ENCODE measurements at places on chromosomes 2 and 18. TPM values are rescaled to one million over a fixed set of nuclear protein-coding genes. Genes with fewer than 3 reads are reported as not detected.
A peak's percentile ranks its signal among the peaks of the same experiment; 100 is the strongest.

DTNA gene
- 0.58 TPM for total RNA-seq

DNA sequence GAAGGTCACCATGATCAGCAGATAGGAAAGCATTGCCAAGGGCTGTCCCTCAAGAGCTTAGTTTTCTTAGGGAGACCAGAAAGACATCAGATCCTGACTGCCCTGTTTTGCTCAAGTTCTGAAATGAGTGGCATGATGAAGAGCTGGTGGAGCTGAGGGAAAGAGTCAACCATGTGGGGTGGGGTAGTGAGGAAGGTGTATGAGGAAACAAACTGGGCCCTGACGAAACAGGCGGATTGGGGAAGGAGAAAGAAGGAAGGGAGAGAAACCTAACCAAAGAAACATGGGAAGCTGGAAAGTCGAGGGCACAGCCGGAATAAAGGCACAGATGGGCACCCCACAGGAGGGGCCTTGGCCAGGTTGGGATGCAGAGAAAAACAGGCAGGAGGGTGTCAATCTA lies 8.0 kb downstream of the TGOLN2 start:
- H3K4me1 ChIP-seq: peaks cover 69% of the 10 kb centered on the region
- DNase-seq: no peak
- no peaks in the 10 kb centered on the region for H3K27me3 ChIP-seq

- no peaks in the 10 kb centered on the region for H3K4me1 ChIP-seq
- no peak overlapping the region for H3K4me3 ChIP-seq
- H3K36me3 ChIP-seq: no peaks in the 10 kb centered on the region
- H3K27ac ChIP-seq: no peak overlapping the region
- H3K27me3 ChIP-seq: no peaks in the 10 kb centered on the region
Measured at GRCh38 chr18:73408469-73408868, 540.7 kb upstream of the NETO1 start.

GRCh38 chr18:2002604-2003003 lies 568.7 kb downstream of the METTL4 start:
- no peak for DNase-seq
- H3K27ac ChIP-seq: no peak overlapping the region
- no peaks in the 10 kb centered on the region for H3K4me1 ChIP-seq
- H3K27me3 ChIP-seq: no peaks in the 10 kb centered on the region

GLI2 gene
- not detected for total RNA-seq

GRCh38 chr18:79524181-79525078 lies 128.7 kb downstream of the NFATC1 start:
- peak overlapping the region; percentile 73 for H3K4me3 ChIP-seq
- H3K27me3 ChIP-seq: no peaks in the 10 kb centered on the region
- peaks cover 30% of the 10 kb centered on the region for H3K36me3 ChIP-seq

RAB6C gene
- not detected for total RNA-seq

- DNase-seq: no peak
- H3K27me3 ChIP-seq: no peaks in the 10 kb centered on the region
- no peaks in the 10 kb centered on the region for H3K4me1 ChIP-seq
- no peak overlapping the region for H3K4me3 ChIP-seq
Measured at GRCh38 chr2:201344663-201345366, 12.3 kb downstream of the FLACC1 start.

MREG gene
- 10.8 TPM for total RNA-seq

DNA sequence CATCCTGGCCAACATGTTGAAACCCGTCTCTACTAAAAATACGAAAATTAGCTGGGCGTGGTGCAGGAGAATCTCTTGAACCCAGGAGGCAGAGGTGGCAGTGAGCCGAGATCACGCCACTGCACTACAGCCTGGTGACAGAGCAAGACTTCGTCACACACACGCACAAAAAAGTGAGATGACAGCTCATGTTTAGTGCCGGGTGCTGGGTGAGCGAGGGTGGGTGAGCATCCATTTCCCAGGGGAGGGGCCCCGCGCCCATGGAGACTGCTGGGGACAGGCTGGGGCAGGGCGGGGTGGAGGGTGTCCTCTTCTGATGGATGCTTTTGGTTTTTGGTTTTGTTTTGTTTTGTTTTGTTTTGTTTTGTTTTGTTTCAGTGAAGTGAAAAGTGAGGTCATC lies 206.5 kb downstream of the GBX2 start:
- no peak for DNase-seq
- no peak overlapping the region for H3K27ac ChIP-seq
- H3K4me3 ChIP-seq: no peak overlapping the region
- no peaks in the 10 kb centered on the region for H3K36me3 ChIP-seq

DNA sequence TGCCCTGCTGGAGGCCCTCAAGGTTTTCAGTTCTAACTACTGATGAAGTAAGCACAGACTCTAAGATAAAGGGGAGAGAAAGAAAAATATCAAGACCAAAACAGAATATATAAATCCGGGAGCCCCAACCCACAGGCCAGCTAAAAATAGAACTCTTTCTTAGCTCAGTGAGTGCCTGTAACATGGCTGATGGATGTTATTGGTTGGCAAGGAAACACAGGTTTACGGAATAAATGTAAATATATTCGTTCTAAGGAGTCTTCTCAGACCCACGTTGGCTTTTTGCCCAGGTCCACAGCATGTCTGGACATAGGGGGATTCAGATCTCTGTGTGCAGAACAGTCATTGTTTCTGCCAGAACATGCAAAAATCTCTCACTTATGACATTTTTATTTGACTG lies 139.0 kb upstream of the SERPINE2 start:
- no peaks in the 10 kb centered on the region for H3K36me3 ChIP-seq
- no peak overlapping the region for H3K27ac ChIP-seq
- DNase-seq: no peak
- H3K4me1 ChIP-seq: no peaks in the 10 kb centered on the region
- H3K4me3 ChIP-seq: no peak overlapping the region

PLGLB1 gene
- total RNA-seq: 1.6 TPM

- DNase-seq: no peak
- peaks cover 3% of the 10 kb centered on the region for H3K36me3 ChIP-seq
- no peak overlapping the region for H3K4me3 ChIP-seq
- no peak overlapping the region for H3K27ac ChIP-seq
Measured at GRCh38 chr2:173970516-173970924, 5.3 kb upstream of the SP3 start.

DNA sequence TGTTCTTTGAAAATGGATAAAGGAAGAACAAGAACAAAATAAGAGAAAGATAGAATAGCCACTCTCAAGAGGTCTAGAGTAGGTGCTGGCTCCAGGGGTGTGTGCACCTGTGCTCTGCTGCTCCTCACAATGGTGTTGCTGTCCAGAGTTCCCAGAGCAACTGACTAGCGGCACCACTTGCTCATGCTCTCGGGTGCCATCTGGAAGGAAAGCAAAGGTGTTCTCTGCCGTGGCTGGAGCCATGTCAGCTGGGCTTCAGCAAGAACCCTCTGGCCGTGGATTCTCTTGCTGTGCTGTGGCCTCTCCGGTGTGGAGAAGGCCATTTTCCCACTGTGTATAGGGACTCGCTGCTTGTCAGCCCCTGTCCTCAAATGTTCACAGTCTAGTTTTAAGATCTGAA lies 114.6 kb upstream of the TEX51 start:
- no peaks in the 10 kb centered on the region for H3K27me3 ChIP-seq
- no peak overlapping the region for H3K27ac ChIP-seq
- H3K36me3 ChIP-seq: no peaks in the 10 kb centered on the region
- no peak overlapping the region for H3K4me3 ChIP-seq

DNA sequence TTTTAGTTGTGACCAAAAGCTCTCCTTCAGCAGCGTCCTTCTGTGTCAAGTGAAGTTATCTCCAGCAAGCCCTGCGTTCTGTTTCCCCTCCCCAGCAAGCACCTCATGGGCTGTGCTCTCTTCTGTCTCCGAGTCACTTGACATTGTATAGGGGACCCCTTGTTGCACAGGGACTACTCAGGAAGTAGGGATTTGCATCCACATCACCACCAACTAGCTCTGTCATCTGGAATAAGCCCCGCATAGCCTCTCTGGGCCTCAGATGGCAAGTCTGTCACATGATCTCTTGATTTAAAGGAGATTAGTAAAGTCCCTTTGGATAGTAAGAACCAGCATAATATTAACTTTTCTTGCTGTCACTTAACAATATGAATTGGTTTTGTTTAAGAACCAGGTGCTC lies 32.0 kb upstream of the STPG4 start:
- no peaks in the 10 kb centered on the region for H3K4me1 ChIP-seq
- H3K4me3 ChIP-seq: no peak overlapping the region
- H3K27me3 ChIP-seq: peaks cover 9% of the 10 kb centered on the region
- no peak overlapping the region for H3K27ac ChIP-seq

DNA sequence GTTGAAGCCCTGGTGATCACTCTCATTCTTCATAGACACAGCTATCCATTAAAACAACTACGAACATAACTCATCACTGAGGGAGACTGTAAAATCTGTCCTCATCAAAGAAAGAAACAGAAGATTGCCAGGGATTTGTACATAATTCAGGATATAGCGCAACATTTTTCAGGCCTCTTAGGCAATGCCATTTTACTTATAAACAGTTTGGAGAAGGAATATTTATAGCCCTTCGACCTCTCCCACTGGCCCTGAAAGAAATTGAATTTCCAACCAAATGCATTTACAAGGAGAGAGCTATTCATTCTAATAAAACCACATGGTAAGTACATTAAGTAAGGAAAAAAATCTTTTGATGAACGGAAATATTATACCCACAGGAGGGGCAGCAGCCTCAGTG lies 295.0 kb downstream of the RAD51AP2 start:
- H3K36me3 ChIP-seq: no peaks in the 10 kb centered on the region
- DNase-seq: no peak
- no peaks in the 10 kb centered on the region for H3K27me3 ChIP-seq
- H3K27ac ChIP-seq: no peak overlapping the region

- no peak for DNase-seq
- peaks cover 1% of the 10 kb centered on the region for H3K36me3 ChIP-seq
- no peaks in the 10 kb centered on the region for H3K27me3 ChIP-seq
- no peak overlapping the region for H3K4me3 ChIP-seq
Measured at GRCh38 chr2:1136067-1136466, 185.4 kb downstream of the SNTG2 start.

- no peak overlapping the region for H3K4me3 ChIP-seq
- H3K4me1 ChIP-seq: peaks cover 1% of the 10 kb centered on the region
Measured at GRCh38 chr18:68533641-68534040, 181.3 kb downstream of the TMX3 start.

NT5DC4 gene
- total RNA-seq: not detected

GRCh38 chr2:135914485-135914884 lies 38.2 kb upstream of the MCM6 start:
- DNase-seq: no peak
- no peaks in the 10 kb centered on the region for H3K27me3 ChIP-seq
- peaks cover 9% of the 10 kb centered on the region for H3K4me1 ChIP-seq
- peaks cover 12% of the 10 kb centered on the region for H3K36me3 ChIP-seq
- H3K27ac ChIP-seq: no peak overlapping the region

IL18RAP gene
- total RNA-seq: 5.3 TPM

- no peaks in the 10 kb centered on the region for H3K4me1 ChIP-seq
- no peak for DNase-seq
- H3K27ac ChIP-seq: no peak overlapping the region
- H3K4me3 ChIP-seq: no peak overlapping the region
Measured at GRCh38 chr2:170455617-170456426, 259.3 kb upstream of the SP5 start.

- no peaks in the 10 kb centered on the region for H3K27me3 ChIP-seq
- no peaks in the 10 kb centered on the region for H3K36me3 ChIP-seq
- no peak overlapping the region for H3K27ac ChIP-seq
- no peaks in the 10 kb centered on the region for H3K4me1 ChIP-seq
Measured at GRCh38 chr18:37426586-37426985, 139.0 kb downstream of the CELF4 start.

DNA sequence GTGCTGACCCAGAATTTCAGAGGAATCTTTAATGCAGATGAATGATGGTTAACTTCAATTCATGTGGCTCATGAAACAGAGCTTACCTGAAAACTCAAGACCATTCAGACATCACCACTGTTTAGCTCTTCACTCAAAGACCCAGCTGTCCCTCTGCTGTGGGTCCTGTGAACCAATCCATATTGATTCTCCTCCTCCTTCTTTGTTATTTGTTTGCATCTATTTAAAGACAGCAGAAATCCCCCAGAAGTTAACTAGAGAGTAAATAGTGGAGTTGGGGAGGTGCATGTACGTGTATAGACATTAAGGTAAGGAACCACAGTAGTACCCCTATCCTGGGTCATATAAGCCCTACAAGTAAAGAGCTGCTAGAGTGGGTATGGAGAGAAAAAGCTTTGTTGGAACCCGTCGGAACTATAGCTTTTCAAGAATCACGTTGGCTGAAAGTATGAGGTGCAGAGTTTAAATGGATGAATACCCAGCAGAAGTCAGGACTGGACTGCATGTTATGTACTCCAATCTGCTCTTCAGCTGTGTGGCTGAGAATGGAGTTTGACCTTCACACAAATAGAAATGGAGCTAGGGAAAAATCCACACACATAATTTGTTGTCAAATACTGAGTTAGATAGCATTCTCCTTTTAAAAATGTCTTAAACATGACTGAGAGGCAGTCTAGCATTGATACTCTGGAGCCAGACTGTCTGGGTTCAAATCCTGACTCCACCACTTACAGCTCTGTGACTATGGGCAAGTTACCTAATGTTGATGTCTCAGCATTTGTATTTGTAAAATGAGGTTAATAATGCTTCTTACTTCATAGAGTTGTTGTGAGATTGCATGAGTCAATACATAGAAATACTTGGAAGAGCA lies 81.7 kb upstream of the HK2 start:
- no peak overlapping the region for H3K4me3 ChIP-seq
- H3K27me3 ChIP-seq: no peaks in the 10 kb centered on the region

DNA sequence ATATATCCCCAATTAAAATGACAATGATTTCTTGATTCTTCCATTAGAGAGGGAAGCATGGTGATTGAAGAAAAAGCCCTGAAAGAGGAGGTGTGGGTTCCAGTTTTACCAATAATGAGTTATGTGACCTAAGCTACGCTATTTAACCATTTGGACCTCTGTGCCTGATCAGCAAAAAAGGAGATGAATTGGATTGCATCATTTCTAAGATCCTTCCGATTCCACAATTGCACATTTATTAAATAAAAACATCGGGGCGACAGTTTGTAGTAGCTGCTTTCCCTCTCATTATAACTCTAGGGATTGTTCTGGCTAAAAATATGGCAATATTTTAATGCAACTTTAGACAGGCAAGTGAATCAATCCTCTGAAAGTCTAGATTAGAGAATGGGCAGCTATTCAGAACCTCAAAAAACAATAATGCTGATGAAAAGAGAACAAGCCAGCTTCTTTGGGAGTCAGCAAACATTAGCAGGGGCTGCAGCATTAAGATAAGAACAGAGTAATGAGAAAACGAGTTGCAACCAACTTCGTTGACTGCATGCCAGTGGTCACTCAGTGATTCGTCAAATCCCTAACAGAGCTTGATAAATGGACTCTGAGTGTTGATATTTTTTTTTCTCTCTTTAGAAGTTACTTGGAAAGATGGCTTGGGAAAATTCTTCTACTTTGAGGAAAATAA lies 301.2 kb downstream of the AGPS start:
- H3K36me3 ChIP-seq: no peaks in the 10 kb centered on the region
- no peaks in the 10 kb centered on the region for H3K4me1 ChIP-seq
- H3K27me3 ChIP-seq: peaks cover 13% of the 10 kb centered on the region
- no peak overlapping the region for H3K4me3 ChIP-seq
- no peak for DNase-seq

AMER3 gene
- total RNA-seq: not detected

RESP18 gene
- total RNA-seq: not detected
